Activated CD4-positive, alpha-beta T cell treated with anti-CD3 and anti-CD28 coated beads for 36 hours (primary cell): ENCODE measurements at places on chromosomes 13 and 19.

GRCh38 chr19:33405254-33405552, 31.7 kb downstream of the CEBPG start:
- no peak overlapping the region for H3K4me3 ChIP-seq
- no peak overlapping the region for H3K27ac ChIP-seq
- no peaks in the 10 kb centered on the region for H3K4me1 ChIP-seq
- H3K36me3 ChIP-seq: no peaks in the 10 kb centered on the region

GRCh38 chr13:71828564-71828963, 38.4 kb downstream of the DACH1 start:
- no peaks in the 10 kb centered on the region for H3K36me3 ChIP-seq
- no peak overlapping the region for H3K27ac ChIP-seq
- H3K4me3 ChIP-seq: no peak overlapping the region
- DNase-seq: no peak

DNA sequence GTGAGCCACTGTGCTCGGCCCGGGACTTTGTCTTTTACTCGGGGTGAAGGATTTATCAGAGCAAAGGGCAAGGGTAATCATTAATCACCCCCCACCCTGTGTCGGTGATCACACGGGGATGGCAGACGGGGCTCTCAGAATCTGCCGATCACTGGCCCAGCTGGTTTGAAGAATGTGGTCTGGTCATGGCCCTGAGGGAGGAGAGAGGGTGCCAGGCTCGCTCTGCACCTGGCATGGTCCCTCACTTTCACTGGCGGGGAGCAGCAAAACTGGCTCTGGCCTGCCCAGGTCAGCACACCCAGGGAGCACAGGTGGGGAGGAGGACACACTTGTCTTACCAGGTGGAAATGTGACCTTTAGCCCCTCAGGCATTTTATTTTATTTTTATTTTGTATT, 10.2 kb downstream of the REEP6 start:
- peaks cover 4% of the 10 kb centered on the region for H3K4me1 ChIP-seq
- H3K36me3 ChIP-seq: no peaks in the 10 kb centered on the region
- H3K4me3 ChIP-seq: no peak overlapping the region
- no peak overlapping the region for H3K27ac ChIP-seq

GRCh38 chr19:30003866-30004265, 61.8 kb downstream of the URI1 start:
- H3K27ac ChIP-seq: no peak overlapping the region
- no peak overlapping the region for H3K4me3 ChIP-seq
- no peaks in the 10 kb centered on the region for H3K27me3 ChIP-seq
- H3K4me1 ChIP-seq: peaks cover 54% of the 10 kb centered on the region
- peaks cover 51% of the 10 kb centered on the region for H3K36me3 ChIP-seq
- DNase-seq: no peak
